Stimulated activated CD4-positive, alpha-beta T cell treated with anti-CD3 and anti-CD28 coated beads, TNF-alpha, amount 100 ng/mL, for 1 hour (primary cell): ENCODE measurements at places on chromosomes 12 and 14.

- DNase-seq, result no peak
These were observed 27.2 kb upstream of the CMAS start for GRCh38 chr12:22018860-22019259.

GRCh38 chr12:12334367-12335040 lies 15.5 kb downstream of the MANSC1 start:
- no peak for DNase-seq

DNA sequence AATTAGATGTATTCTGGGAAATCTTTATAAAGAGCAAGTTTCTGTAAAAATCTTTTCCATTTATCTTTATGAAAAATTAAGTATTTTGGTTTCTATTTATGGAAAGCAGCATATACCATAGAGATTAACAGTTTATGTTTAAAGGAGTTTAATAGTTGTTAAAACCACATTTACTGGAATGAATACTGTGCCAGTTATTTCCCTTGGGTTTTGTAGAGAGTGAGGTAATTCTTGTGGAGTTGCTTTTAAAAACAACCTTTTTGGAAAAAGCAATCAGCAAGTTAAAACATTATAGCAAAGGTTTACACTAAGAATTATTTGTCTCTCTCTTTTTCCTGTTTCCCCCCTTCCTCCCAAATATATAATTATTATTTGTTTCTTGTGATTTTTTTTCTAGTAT lies 34.9 kb downstream of the AEBP2 start:
- DNase-seq, result no peak

DNA sequence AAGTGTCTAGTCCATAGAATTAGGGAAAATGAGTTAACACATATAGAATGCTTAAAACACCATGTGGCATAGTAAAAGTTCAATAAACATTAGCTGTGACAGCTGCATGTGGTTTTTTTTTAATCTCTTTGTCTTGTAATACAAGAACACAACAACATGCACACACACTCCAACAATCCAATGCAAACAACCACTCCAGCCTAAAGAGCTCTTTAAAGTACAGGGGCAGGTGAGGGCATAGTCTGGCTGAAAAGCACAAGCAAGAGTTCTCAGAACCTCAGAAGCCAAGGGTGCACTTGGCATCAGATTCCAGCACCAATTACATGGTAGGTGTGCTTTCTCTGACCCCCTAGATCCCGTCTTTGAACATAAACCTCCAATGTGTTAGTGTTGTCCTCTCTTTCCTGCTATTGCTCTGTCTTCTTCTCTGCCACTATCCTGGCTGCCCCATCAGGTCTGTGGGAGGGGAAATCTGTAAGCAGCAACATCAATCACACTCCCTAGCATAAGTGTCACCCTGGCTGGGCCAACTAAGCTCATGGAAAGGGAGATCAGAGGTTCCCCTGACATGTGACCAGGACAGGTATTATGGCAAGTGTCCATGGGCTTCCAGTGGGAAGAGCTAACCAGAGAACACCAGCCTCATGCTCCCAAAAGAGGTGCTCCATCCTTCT lies 91.0 kb downstream of the SLC8A3 start:
- no peak for DNase-seq

- no peak for DNase-seq
These were observed 49.0 kb upstream of the STON2 start for GRCh38 chr14:81449114-81449513.

GRCh38 chr12:81337886-81338285 lies 260.0 kb downstream of the ACSS3 start:
- no peak for DNase-seq

DNA sequence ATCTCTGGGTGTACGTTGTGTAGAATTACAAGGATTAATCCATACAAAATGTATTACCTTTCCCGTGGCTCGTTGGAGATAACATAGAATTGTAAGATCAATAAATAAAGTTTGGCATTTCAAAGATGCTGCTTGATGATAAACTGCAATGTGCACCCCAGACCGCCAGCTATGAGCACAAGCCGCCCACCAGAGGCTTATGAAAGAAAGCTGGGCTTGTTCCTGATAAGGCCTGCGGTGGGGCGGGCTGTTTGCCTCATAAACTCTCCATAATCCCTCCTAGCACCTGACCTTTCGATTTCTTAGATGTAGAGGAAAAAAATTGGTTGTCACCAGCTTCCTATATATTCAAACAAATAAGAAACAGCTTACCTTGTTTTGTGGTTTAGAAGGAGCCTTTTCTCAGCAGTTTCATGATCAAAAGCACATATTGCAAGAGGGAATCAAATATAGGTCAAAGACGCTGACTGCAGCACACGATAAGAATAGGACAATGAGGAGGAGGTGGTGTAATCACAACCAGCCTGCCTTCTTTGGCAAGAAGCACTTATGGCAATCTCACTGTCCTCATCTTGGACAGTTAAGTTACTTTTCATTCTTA lies 293.6 kb downstream of the RMST start:
- DNase-seq, result no peak

- DNase-seq, result no peak
These were observed 204.0 kb downstream of the ADGRD1 start for GRCh38 chr12:131157743-131158142.

GRCh38 chr14:103157969-103158368 lies 34.7 kb downstream of the TNFAIP2 start:
- no peak for DNase-seq

DNA sequence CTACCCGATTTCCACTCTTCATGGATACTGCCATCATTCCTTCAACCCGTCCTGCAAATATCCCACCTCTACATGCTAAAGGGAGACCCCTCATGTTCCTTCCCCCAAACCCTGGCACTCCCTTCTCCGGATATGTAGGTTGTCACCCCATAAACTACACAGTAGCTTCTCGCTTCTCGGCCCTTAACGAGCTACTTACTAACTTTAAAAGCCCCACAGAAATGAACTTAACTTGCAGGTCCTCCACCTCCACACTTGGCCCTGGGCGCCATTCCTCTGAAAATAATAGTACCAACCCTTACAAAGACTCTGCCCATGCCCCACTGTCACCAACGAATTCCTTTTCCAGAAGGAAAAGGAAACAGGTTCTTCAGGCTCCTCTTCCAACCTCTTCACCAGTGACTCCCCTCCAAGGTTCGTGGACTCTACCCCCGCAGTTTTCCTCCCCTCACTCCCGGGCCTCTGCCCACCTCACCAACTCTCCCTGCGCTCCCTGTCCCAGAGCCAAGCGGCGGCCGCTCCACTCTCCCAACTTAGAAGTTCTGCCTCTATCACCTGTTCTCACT lies 1.2 kb downstream of the SPPL3 start:
- no peak for DNase-seq

GRCh38 chr14:75277008-75277814 lies 1.4 kb upstream of the FOS start:
- DNase-seq, result no peak
